Stimulated activated CD8-positive, alpha-beta memory T cell treated with anti-CD3 and anti-CD28 coated beads, Interleukin-2, amount 100 ng/mL, for 1 hour (primary cell): ENCODE measurements at places on chromosomes 1 and 21.

DNA sequence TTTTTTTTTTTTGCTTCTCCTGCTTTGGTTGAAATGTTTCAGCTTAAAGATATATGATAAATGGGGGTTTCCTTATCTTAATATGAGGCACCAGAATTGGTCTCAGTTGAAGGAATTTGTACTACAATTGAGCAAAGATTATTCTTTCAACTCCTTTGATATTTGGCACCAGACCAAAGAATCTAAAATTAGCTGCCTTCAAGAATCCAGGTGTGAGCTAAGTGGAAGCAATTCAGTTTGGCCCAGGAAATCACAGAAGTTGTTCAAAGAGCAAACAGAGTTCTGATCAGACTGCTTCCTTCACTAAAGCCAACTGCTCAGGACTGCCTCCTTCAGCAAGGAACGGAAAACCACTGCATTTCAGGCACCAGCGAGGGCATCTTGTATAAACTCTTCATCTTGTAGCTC, 68.3 kb upstream of the BCAR3 start:
- no peak for DNase-seq

GRCh38 chr1:72516264-72516663, 233.9 kb upstream of the NEGR1 start:
- no peak for DNase-seq

- DNase-seq, result peak; percentile 47
Measured at GRCh38 chr1:96721416-96722160, at the start of gene PTBP2. Gene PTBP2, plus strand, starts transcription at chr1:96721784. Its CDS starts 81 bp downstream, at chr1:96721865.

GRCh38 chr1:205369701-205370123, 13.0 kb upstream of the KLHDC8A start:
- DNase-seq, result no peak

DNA sequence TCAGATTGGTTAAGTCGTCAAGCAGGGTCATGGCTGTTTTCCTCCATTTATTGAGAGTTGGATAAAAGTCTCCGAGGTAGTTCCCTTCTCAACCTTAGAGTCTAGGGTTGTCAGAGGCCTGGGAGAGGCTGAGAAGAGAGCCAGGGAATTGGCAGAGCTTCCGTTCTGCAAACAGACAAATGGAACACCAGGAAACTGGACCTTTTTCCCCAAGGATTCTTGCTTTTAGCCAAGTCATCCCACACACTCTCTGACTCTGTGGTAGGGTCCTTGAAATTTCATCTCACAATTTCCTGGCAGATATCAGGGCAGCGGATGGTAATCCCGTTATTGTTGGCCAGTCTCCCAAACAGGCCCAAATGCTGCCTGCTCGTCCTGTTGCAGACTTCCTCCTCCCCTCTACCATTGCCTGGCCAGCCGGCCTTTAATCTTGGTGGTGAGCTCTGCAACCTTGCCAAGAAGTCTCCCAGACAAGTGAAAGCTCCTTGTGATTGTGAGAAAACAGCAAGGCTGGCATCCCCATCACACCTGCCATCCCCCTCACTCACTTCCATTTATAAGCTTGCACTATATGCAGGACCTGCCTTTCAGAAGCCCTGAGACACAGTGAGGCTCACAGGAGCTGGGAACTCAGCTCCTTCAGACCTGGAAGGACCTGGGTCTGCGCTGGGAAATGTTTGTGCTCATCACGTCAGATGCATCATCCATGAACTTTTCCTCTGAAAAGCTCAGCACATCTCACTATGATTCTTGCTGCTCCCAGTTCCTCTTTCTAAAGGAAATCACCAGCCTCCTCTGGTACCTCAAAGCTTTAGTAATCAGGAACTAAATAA, 13.7 kb upstream of the SRP9 start:
- DNase-seq, result no peak

GRCh38 chr1:80217377-80217986, 1211.0 kb upstream of the ADGRL4 start:
- no peak for DNase-seq
